ENCODE measurements at places on chromosomes 7 and 10.

DNA sequence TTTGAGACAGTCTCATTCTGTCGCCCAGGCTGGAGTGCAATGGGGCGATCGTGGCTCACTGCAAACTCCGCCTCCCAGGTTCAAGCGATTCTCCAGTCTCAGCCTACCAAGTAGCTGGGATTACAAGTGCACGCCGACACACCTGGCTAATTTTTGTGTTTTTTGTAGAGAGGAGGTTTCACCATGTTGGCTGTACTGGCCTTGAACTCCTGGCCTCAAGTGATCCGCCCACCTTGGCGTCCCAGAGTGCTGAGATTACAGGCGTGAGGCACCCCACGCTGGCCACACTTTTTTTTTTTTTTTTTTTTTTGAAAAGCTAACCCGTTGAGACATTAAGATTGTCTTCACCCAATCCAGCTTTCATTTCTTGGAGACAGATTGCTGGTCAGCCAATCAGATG, 2.1 kb downstream of the ZNF273 start:
- DNase-seq, result no peak

DNA sequence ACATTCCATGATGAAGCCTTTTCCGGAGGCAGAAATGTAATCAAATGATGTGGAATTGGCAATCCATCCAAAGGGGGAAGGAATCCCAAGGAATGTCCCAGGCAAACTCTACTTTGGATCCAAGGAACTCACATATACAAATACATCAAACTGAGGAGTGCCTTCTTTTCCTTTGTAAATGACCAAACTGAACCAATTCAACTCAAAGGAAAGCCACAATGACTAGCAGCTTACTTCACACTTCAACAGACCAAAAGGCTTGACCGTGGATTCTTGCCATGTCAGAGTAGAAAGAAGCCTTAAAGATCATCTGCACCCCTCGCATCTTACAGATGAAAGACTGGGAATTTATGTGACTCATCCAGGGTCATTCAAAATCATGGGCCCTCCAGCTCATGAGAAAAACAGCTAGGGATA, 79.7 kb upstream of the MACROH2A2 start:
- no peak for DNase-seq

GRCh38 chr10:4013651-4014121, 228.7 kb upstream of the KLF6 start:
- DNase-seq, result no peak

- DNase-seq, result no peak
Measured at GRCh38 chr10:122154545-122155366, 116.3 kb upstream of the BTBD16 start.

GRCh38 chr7:148932-149790, 43.2 kb upstream of the FAM20C start:
- DNase-seq, result peak; percentile 92

- no peak for DNase-seq
Measured at GRCh38 chr7:103714376-103714927, 268.4 kb upstream of the SLC26A5 start.

GRCh38 chr7:63113713-63114285, 884.9 kb upstream of the ZNF722 start:
- DNase-seq, result no peak

DNA sequence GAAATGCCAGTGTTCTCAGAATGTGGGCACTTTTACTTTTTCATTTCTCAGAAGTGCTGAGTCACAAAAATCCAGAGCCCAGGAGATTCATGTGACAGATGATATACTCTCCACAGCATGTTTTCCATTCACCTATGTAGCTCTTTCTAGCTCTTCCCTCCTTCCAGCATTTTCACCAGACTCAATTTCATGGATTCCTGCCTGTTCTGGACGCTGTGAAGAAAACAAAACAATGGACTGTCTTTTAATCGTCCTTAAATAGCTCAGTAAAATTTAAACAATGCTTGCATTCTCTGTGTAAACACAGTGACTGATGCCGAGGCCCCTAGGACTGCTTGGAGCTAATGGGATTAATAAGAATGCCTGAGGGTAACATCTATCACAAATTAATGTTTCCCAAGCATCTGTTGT, 25.5 kb downstream of the ZNF713 start:
- no peak for DNase-seq

GRCh38 chr7:133288970-133289369, 36.1 kb downstream of the EXOC4 start:
- no peak for DNase-seq

DNA sequence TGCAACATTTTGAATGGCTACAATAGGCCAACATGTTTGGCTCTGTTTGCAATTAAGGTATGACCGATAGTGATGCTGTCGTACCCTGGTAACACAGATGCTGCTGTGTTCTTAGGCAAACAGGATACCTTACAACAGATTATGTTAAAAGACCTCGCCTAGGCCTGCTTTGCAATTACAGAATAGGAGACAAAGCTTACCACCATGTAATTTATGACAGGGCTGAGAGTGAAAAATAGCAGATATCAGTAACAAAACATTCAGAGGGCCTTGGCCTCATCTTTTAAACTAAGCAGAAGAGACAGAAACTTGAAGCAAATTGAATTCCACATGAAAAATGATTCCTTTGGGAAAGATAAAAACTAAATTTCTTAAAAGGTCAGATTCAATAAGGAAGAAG, 29.4 kb upstream of the ABLIM1 start:
- no peak for DNase-seq

GRCh38 chr10:4385231-4385870, 440.7 kb upstream of the AKR1E2 start:
- no peak for DNase-seq

GRCh38 chr7:1246160-1246870, 13.6 kb downstream of the UNCX start:
- no peak for DNase-seq

DNA sequence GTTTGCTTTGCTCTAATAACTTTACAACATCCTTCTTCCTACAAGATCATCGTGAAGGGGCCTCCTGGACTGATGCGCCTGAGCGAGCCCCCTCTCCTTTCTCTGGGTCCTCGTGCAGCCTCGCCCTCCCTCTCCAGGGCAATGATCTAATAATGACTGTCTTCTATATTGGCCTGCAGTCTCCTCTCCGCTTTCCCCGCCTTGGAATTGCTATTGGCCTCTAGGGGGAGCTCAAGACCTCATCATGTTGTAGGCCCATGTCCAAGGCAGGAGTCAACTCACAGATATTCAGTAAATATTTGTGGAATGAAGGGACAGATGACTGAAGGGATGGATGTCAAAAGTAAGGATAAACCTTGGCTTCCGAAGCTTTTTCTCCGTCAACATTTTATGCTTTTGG, 1180.3 kb downstream of the TYW1 start:
- no peak for DNase-seq

- no peak for DNase-seq
Measured at GRCh38 chr10:88858491-88858890, 6.8 kb upstream of the ANKRD22 start.

GRCh38 chr7:20786421-20786778, 286 bp downstream of the SP8 start:
- DNase-seq, result no peak

- no peak for DNase-seq
Measured at GRCh38 chr10:77149706-77150105, 487.9 kb downstream of the KCNMA1 start.

DNA sequence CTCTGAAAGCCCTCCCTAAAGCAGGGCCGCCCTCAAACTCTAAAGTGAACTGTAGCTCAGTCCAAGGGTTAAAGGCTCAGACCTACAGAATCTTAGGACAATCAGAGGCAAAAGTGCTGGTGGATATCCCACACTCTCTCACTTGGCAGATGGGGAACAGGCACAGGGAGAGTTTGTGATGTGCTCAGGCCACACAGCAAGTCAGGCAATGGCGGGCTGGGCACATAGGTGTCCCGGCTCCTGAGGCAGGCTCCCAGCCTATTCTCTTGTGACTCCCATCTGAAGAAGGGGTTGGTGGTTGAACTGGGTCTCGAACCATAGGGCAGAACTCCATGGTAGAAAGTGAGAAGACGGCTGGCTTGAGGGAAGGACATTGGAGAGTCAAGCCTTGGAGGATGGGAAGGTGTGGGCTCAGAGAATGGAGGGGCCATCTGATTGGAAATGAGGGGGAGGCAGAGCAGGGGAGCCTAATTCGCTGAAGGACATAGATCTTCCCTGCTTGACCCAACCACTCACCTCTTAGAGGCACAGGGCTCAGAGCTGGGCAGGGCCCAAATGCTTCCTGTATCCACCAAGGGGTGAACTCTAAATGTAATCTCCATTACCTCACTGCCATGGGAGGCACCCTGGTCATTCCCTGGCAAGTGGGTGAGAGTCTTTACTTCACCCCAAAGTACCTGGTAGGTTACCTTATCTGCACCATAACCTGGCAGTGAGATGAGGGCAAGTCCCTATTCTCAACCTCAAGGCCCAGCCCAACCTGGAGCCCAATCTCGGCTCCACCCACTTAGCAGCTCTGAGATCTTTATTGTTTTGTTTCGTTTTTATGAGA, 4.9 kb upstream of the ZMIZ1 start:
- DNase-seq, result no peak

GRCh38 chr7:50644114-50644513, 78.9 kb upstream of the DDC start:
- no peak for DNase-seq

DNA sequence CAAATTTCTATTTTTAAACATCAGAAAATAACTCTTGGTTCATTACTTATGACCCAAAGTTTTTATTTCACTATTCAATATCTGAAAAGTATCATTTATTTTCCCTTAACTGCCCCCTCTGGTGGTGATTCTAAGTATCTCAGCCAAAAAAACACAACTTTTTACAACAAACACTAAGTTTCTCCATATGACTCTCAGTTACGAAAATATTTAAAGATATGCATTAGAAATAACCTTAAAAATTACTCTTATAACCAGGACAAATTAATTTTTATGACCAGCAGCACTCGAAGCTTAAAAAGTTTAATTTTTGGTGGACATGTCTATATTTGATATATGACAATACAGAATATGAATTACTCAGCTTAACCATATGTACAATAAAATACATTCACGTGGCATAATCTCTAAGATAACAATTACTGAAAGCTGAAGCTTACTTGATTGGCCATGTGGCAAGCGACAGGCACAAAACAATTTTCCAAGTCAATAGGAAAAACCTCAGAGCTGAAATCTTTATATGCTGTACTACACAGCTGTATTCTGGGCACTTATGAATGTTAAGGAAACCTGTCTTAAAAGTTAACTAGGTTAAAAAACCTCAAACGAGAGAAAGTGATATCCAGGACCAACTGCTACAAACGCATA, 2.3 kb downstream of the HNRNPA2B1 start:
- no peak for DNase-seq

DNA sequence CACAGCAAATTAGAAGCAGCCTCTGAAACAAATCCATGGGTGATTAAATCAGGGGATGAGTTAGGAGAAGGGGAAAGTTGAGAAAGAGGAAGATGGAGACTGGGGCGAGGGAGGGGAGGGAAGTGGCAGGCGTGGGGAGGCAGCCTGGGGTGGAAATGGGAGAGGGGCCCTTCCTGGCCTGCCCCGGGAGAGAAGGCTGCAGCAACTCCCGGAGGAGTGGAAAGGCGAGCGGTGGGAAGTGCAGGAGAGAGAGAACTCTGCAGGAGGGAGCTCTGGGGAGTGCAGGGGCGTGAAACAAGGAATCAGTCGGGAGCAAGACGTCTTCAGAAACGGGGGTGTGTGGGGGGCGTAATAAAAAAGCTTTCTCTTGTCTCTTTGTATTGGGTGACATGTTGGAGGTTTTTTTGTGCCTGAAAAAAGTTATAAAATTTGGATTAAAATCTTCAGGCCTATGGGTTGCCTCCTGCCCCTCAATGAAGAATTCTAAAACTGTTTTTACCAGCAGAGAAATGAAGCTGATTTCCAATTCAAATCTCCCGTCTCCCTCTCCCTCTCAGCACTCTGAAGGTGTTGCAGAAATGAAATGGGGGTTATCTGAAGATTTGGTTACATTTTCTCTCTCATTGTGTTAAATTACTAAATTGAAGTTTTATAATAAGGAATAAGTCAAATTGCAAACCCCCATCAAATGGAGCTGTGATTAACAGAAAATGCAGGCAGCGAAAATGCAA, 4.7 kb upstream of the UNCX start:
- no peak for DNase-seq

DNA sequence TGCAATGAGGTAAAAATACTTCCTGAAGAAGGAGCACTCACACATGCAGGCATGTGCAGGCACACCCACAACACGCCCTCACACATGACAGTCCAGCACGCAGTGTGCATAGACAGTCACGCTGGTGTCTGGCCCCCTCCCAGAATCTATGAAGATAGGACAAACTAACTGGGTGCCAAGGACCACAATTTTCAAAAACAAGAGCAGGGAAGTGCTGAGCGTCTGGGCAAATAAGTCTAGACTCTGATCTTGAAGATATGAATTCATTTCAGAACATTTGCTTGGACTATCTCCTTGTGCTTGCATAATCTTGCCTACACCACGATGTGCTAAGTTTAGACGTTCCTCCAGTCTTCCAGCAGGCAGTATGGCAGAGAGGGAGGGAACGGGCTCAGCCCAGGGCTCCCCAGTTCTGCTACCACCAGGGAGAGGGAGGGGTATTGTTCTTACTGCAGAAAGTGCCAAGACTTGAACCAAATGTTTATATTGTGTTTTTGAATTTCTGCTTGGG, 276.5 kb upstream of the KLF6 start:
- DNase-seq, result no peak

GRCh38 chr10:78130966-78131710, 97.5 kb downstream of the RPS24 start:
- no peak for DNase-seq

- no peak for DNase-seq
Measured at GRCh38 chr10:45082176-45082575, 81.5 kb downstream of the ZNF22 start.

GRCh38 chr7:127151379-127151778, 101.4 kb downstream of the GRM8 start:
- no peak for DNase-seq

GRCh38 chr10:121680879-121681655, 82.8 kb upstream of the FGFR2 start:
- DNase-seq, result no peak

DNA sequence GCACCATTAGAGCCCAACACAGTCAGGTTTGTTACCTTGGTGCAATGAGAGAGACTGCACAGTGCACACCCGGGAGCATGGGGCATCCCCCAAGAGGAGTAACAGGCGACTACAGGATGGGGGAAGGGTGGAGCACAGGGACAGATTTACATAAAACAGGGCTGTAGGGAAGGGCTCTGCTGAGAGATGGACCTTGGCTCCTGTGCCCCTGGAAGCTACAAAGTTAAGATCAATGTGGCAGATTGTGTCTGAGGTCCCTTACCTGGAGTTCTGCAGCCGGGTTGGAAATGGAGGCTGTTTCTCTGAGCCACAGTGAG, 13.7 kb upstream of the SLC18A3 start:
- no peak for DNase-seq

DNA sequence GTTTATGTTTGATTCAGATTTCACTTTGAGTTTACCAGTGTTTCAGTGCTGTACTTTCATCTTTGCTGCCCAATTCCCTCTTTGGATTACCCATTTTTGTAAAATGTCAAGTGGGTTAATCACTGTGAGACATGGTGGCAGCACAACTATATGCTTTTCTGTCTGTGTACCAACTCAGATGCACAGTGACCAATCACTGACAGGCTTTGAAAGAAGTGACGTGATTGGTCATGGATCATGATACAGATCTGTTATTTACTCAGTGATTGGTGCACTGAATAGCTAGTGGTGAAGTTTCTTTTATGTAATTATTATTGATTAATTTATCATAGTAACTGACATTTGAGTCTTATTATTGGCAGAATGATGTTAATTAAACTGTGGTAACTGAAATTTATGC, 126.9 kb downstream of the SDK1 start:
- DNase-seq, result no peak

GRCh38 chr10:123142701-123143161, 5.2 kb upstream of the HMX2 start:
- no peak for DNase-seq

- DNase-seq, result no peak
Measured at GRCh38 chr7:31096877-31097258, 44.8 kb downstream of the ADCYAP1R1 start.

GRCh38 chr7:45136106-45137060, 21.2 kb upstream of the RAMP3 start:
- DNase-seq, result no peak
